D341Med (cell line): ENCODE measurements at places on chromosomes 12 and 14.

GRCh38 chr12:69433653-69434052 is 36.5 kb upstream of the FRS2 start:
- DNase-seq: no peak

GRCh38 chr14:22397221-22397737 is 191.7 kb downstream of the DAD1 start:
- no peak for DNase-seq

GRCh38 chr12:41527062-41527461 is 338.9 kb downstream of the PDZRN4 start:
- no peak for DNase-seq

- DNase-seq: no peak
These were observed 11.0 kb upstream of the AEBP2 start for GRCh38 chr12:19428246-19428645.

- DNase-seq: no peak
These were observed 178.8 kb upstream of the ABCD2 start for GRCh38 chr12:39798429-39798828.

DNA sequence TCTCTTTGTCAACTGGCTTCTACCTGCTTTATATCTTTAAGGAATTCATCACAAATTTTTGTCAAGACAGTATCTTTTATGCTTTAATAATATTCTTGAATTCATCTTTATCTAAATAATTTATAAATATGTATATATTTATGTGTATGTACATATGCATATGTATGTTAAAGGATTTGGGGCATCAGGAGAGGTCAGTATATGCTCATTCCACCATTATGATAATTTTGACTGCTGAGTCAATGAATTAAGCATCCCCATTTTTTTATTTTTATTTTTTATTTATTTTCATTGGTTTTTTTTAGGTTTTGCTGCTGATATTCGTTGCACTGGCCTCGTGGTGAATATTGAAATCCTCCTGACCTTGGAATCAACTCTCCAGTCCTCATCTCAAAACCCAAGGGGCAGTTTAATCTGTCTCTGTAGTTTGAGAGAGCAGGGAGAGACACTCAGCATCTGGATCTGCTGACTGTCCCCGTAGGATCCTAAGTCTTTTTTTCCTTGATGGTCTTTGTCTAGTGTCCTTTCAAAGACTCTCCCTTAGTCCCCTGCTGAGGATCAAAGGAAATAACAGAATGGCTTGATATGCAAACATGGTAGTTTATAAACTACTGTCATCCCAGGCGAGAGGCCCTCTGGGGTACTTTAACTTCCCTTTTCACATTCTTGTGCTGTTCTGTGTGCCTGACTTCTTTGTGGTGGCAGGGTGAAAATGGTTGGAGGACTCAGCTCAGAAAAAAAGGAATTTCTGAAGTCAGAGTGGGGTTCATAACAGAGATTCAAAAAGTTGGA is 218.7 kb downstream of the DIO2 start:
- DNase-seq: no peak

GRCh38 chr12:81859521-81859920 is 100.4 kb upstream of the PPFIA2 start:
- peak; percentile 29 for DNase-seq

DNA sequence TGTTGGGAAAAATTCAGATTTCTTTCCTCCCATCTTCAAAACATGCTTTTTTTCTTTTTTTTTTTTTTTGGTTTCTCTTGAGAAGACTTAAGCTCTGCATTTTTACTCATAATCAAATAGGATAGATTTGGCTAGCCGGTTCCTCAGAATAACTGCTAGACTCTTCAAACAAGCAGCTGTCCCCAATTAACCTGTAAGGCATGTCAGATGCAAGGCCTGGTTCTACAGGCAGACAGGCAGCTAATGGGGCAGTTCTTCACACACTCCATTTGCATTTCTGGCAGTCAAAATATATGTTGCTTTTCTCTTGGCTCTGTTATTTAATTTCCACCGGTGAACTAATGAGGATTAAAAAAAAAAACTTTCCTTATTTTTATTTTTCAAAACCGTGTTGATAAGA is 228.0 kb upstream of the ATP2B1 start:
- no peak for DNase-seq

- peak; percentile 75 for DNase-seq
These were observed 44.7 kb upstream of the ATP23 start for GRCh38 chr12:57896434-57897201.

DNA sequence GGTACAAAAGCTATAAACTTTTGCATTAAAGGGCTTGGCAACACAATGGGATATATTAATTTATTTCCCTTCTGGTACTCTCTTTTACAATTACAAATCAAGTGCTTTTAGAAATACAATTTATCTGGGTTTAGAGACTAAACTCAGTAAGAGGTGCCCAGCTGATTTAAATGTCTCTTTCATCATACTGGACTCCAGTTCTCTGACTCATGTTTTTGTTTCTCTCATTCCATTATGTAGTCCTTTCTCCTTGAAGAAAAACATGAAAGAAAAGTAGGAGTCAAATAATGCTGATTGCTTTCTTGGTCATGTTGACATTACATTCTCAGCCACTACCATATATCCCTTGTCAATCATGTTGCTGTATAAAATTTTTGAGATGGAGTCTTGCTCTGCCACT is 36.3 kb upstream of the CFL2 start:
- no peak for DNase-seq

DNA sequence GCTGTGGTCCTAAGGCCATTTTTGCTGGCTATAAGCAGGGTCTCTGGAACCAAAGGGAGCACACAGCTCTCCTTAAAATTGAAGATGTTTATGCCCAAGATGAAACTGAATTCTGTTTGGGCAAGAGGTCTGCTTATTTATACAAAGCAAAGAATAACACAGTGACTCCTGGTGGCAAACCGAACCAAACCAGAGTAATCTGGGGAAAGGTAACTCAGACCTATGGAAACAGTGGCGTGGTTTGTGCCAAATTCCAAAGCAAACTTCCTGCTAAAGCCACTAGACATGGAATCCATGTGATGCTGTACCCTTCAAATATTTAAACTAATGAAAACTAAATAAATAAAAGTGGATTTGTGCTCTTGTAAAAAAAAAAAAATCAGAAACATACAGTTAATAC is 29.6 kb upstream of the BICDL1 start:
- no peak for DNase-seq

DNA sequence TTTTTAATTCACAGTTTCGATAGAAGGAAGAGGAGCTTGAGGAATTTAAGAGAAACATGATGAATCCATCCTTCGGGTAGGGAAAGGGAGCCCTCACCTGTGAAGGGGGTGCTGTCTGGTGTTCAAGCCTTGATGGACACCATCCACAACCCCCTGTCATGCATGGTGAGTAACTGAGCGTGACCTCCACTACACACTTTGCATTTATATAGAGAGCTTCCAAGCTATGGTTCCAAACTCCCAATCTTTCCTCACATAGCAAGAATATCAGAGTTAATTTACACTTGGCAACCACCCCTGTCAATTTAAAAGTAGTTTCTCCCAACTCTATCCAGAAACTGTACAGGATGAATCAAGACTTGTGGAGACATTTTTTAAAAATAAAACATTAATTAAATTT is 13.1 kb upstream of the NID2 start:
- DNase-seq: no peak

GRCh38 chr12:269191-269590 is 6.6 kb upstream of the SLC6A13 start:
- DNase-seq: no peak

DNA sequence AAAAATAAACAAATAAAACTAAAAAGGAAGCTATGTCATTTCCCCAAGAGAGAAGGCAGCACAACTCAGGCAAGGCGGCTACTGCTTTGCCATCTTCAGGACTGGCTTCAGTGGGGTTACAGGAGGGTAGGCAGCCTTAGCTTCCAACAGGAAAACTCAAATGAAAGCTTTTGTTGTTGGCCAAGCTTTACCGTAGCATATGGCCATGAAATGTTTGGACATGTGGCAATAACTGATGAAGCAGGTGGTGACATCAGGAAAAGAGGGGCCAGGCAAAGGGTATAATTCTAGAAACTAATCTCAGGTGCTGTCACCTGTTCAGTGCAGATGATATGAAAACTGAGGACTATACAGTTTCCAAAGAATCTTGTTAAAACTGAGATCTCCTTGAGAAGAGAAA is 22.8 kb upstream of the NPFF start:
- DNase-seq: no peak

DNA sequence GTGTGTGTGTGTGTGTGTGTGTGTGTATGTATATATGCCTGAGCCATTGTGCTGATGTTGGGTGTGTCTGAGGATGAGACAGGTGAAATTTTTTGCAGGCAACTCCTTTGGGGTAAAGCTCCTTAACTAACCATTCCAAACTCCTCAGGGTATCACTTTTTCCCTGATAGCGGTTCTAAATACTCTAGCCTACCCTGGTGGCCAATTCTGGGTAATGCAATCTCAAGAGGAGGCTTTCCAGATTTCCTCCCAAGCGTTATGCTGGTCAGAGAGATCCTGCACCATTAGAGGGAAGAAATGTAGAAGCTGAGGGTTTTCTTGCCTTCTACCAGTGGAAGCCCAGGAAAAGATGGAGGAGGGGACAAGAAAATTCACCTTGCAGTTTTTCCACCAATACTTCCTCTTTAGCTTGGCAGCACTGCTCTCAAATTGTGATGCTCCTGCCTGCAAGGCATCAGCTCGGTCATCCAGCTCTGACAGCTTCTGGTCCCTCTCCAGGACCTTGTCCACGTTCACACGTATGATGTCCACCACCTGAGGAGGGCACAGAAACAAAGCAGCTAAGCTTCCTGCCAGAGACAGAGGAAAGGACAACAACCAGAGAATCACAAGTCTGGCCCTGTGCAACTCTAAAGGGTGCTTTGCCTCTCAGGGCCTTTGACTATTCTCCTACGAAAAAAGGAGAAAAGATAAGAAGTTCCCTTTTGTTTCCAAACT is 4.9 kb downstream of the VAMP1 start:
- DNase-seq: peak; percentile 69

DNA sequence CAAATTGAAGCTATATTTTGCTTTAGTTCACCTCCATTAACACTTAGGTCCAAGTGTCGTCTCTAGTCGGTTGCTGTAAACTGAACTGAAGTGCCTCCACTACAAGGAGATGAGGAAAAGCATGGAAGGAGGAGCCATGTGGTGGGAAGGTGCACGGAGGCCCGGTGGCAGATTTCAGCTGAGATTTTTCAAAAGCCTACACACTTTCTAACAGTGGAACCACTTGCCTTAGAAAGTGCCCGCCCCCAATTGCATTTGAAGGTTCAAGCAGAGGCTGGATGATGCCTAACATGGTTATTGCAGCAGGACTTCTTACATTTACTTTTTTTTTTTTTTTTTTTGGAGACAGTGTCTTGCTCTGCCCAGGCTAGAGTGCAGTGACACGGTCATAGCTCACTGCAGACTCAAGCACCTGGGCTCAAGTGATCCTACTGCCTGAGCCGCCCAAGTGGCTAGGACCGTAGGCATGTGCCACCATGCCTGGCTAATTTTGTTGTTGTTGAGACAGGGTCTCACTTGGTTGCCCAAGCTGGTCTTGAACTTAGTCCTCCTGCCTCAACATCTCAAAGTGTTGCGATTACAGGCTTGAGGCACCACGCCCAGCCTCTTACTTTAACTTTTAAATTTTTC is 27.6 kb downstream of the EML1 start:
- DNase-seq: no peak

GRCh38 chr12:76568130-76568529 is 8.6 kb upstream of the OSBPL8 start:
- DNase-seq: peak; percentile 61

GRCh38 chr12:108907839-108908351 is 28.0 kb downstream of the DAO start:
- DNase-seq: no peak

DNA sequence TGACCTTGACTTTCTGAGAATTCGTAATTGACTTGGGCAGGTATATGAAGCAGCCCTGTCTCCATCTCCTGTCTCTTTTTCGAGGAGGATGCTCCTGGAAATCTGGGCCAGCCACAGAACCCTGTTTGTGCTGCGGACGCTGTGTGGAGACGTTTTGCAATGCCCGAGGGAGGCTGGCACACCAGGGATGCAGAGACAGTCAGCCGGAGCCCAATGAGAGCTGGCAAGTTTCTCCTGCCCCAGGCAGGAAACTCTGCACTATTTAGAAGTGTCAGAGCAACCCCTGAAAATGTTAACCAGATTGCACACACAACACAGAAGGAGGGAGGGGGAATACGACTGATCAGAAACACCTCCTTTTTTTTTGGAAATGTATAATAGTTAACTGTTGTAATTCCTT is 103.2 kb upstream of the DYRK2 start:
- no peak for DNase-seq

- DNase-seq: no peak
These were observed 75.4 kb downstream of the GRIP1 start for GRCh38 chr12:66603461-66603860.

DNA sequence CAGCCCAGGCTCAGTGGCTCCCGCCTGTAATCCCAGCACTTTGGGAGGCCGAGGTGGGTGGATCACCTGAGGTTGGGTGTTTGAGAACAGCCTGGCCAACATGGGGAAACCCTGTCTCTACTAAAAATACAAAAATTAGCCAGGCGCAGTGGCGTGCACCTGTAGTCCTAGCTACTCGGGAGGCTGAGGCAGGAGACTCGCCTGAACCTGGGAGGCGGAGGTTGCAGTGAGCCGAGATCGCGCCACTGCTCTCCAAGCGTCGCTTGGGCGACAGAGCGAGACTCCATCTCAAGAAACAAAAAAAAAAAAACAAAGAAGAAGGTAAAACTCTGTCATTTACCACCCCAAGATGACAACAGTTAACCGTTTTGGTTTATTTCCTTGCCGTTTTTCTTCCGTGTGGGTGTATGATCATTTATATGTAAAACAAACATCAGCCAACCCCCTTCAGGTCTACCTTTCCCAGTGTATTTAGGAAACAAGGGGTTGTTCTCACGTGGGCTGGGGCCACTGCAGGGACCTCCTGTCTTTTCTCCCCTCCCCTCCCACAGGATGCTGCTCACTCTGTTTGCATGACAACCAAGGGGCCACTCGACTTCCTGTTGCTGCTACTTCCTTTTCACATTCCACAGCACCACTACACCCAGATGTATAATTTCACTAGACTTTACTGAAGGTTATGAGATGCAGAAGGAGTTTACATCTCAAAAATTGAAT is 13.6 kb downstream of the TTC9 start:
- no peak for DNase-seq

- DNase-seq: peak; percentile 82
These were observed 33.7 kb downstream of the PAH start for GRCh38 chr12:102883204-102883799.

DNA sequence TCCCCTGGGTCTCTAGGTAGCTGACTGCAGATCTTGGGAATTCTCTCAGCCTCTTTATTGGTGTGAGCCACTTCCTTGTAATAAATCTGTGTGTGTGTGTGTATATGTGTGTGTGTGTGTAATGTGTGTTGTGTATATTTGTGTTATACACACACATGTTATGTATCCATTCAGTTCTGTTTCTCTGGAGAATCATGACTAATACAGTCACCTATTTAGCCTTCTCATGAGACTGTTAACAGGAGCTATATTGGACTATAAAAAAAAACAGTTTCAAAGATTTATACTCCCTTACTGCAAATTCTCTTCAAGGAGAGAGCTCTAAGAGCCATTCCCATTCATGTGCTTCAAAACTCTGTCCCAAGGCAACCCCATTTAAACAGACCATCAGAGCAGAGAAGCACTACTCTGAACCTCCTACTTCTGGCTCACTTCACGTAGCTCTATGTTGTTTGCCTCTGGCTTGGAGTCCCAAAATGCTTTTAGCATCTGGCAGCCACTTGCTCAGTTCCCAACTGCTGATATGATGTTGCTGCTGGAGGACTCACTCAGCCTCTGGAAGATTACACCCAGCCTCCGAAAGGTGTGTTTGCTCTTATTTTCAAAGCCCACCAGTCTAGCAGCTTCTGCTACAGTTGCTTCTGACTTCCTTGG is 48.7 kb upstream of the KITLG start:
- no peak for DNase-seq

- no peak for DNase-seq
These were observed 611.0 kb downstream of the CCER1 start for GRCh38 chr12:90343966-90344365.
